ENCODE measurements at places on chromosomes 4 and X. TPM values are rescaled to one million over a fixed set of nuclear protein-coding genes. Genes with fewer than 3 reads are reported as not detected.

The MID2 gene
- total RNA-seq = 4.1 TPM

The EXOC1L gene
- not detected for total RNA-seq

The EDA gene
- total RNA-seq = under 0.01 TPM

The NXF2B gene
- total RNA-seq = not detected

The TCEAL7 gene
- total RNA-seq = 74.1 TPM

The MRFAP1 gene
- total RNA-seq = 129 TPM

The TSPAN7 gene
- total RNA-seq = 0.17 TPM

The TCEAL9 gene
- 148 TPM for total RNA-seq

The CSAG1 gene
- total RNA-seq = not detected

The PRDM5 gene
- total RNA-seq = 15.4 TPM

The GAGE12J gene
- total RNA-seq = not detected

The CHST7 gene
- 7.2 TPM for total RNA-seq

The PABPC1L2A gene
- not detected for total RNA-seq

The AFP gene
- 2.9 TPM for total RNA-seq

The GAGE12C gene
- not detected for total RNA-seq

The LNX1 gene
- 0.77 TPM for total RNA-seq

The EDA2R gene
- total RNA-seq = 12.8 TPM
